ENCODE measurements at places on chromosomes 13 and 19. TPM values are rescaled to one million over a fixed set of nuclear protein-coding genes. Genes with fewer than 3 reads are reported as not detected.

ATP4B gene
- total RNA-seq = not detected

VSTM2B gene
- total RNA-seq = not detected

KIR2DL3 gene
- not detected for total RNA-seq

ERICH4 gene
- total RNA-seq = not detected

LGALS14 gene
- not detected for total RNA-seq

ANKLE1 gene
- total RNA-seq = 3.1 TPM

DNA sequence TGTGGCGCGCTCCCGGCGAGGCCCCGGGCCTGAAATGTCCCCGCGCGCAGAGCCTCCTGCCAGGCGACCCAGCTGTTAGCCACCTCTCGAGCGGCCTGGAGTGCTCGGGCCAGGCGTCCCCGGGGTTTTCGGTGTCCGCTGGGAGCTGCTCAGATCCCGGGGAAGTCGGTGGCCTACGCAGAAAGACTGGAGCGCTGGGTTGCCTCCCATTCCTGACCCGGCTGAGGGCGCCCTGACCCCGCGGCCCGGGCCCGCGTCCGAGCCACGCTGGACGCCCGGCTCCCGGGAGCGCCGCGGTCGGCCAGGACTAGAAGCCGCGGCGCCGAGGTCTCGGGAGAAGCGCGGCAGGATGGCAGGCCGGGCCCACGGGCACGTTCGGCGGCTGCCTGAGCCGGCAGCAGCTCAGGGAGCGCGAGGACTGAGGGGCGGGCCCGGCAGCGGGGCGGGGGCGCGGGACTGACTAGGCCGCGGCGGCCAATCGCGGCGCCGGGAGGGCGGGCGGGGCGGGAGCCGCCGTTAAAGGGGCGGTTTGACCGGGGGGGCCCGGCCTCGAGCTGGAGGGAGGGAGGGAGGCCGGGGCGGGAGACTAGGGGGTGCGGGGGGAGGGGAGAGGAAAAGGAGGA is 1.3 kb upstream of the ZIC2 start:
- H3K27me3 ChIP-seq = peaks cover 92% of the 10 kb centered on the region
- H3K4me3 ChIP-seq = no peak overlapping the region
- no peaks in the 10 kb centered on the region for H3K36me3 ChIP-seq
- peaks cover 5% of the 10 kb centered on the region for H3K4me1 ChIP-seq
- peak; percentile 47 for DNase-seq

DNA sequence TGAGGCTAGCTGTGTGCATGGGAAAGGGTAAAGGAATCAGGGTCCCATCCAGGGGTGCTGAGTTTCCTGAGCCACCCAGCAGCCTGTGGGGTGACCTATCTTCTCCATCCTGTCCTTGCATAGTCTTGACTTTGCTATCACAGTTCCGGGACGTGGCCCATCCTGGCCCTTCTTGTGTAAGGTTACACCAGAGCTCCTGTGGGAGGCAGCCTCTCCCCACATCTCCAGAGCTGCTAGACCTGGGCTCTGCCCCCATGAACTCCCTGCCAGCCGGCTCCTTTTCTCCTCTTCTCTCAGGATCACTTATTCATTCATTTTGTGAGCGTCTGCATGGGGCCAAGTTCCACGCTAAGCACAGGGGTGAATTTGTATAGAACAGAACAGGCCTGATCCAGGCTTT is 238.9 kb downstream of the TSHZ3 start:
- H3K4me3 ChIP-seq = no peak overlapping the region
- no peaks in the 10 kb centered on the region for H3K36me3 ChIP-seq

GRCh38 chr19:41443813-41444455 is 978 bp downstream of the ERICH4 start:
- DNase-seq = no peak
- H3K27me3 ChIP-seq = peaks cover 9% of the 10 kb centered on the region
- no peaks in the 10 kb centered on the region for H3K36me3 ChIP-seq

GRCh38 chr13:39102981-39103490 is 64.8 kb downstream of the NHLRC3 start:
- H3K27me3 ChIP-seq = no peaks in the 10 kb centered on the region
- DNase-seq = no peak
- no peaks in the 10 kb centered on the region for H3K36me3 ChIP-seq

DNA sequence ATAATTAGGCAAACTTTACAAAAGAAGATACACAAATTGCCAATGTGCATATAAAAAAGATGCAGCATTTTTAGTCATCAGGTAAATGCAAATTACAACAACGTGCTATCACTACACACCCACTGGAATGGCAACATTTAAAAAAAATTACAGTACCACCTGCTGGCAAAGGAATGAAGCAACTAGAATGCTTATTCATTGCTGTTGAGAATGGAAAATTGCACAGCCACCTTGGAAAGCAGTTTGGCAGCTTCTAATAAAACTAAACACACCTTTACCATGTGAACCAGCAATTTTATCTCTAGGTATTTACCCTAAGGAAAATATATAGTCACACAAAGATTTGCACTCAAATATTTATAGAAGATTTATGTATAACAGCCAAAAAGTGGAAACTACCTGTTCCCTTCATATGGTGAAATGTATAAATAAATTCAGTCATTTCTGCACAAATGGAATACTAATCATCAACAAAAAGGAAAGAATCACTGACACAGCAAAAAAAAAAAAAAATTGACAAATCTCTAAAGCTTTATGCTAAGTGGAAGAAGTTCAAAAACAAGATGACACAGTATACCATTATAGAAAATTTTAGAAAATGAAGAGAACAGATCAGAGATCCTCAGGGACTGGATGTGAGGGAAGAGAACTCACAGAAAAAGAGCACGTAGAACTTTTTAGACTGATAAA is 30.3 kb downstream of the OXGR1 start:
- peaks cover 3% of the 10 kb centered on the region for H3K27me3 ChIP-seq
- no peak overlapping the region for H3K27ac ChIP-seq
- no peak for DNase-seq
- no peak overlapping the region for H3K4me3 ChIP-seq

GRCh38 chr13:39107561-39107960 is 69.3 kb downstream of the NHLRC3 start:
- no peak overlapping the region for H3K4me3 ChIP-seq
- no peak for DNase-seq
- H3K27me3 ChIP-seq = peaks cover 9% of the 10 kb centered on the region
- no peaks in the 10 kb centered on the region for H3K36me3 ChIP-seq
- no peak overlapping the region for H3K27ac ChIP-seq

DNA sequence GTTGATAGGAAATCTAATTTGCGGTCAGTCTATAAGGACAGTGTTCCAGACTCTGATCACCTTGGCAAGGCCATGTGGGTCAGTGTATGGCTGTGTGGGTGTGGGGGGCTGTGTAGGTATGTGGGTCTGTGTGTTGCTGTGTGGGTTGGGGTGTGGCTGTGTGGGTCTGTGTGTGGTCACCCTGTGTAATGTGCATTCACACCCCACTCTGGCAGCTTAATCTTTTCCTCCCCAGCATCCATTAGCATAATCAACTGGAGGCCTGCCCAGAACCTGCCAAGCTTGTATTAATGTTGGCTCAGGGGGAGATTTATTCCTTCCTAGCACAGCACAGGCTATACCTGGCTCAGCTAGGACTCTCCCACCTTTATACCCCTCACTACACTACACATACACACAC is 203.2 kb downstream of the TUBA3C start:
- no peaks in the 10 kb centered on the region for H3K27me3 ChIP-seq
- H3K27ac ChIP-seq = no peak overlapping the region
- H3K4me1 ChIP-seq = no peaks in the 10 kb centered on the region

GRCh38 chr13:40181203-40181845 is 485.1 kb downstream of the FOXO1 start:
- peak; percentile 33 for DNase-seq
- H3K27ac ChIP-seq = no peak overlapping the region
- no peaks in the 10 kb centered on the region for H3K4me1 ChIP-seq
- H3K36me3 ChIP-seq = no peaks in the 10 kb centered on the region

Measured in endothelial cell of umbilical vein (primary cell).